SK-N-SH treated with all-trans-retinoic acid at 6 μM for 48 hours (cell line): ENCODE measurements at places on chromosomes 16 and 17.

GRCh38 chr17:69423450-69423849 is 9.0 kb downstream of the MAP2K6 start:
- peak; percentile 68 for ATAC-seq

DNA sequence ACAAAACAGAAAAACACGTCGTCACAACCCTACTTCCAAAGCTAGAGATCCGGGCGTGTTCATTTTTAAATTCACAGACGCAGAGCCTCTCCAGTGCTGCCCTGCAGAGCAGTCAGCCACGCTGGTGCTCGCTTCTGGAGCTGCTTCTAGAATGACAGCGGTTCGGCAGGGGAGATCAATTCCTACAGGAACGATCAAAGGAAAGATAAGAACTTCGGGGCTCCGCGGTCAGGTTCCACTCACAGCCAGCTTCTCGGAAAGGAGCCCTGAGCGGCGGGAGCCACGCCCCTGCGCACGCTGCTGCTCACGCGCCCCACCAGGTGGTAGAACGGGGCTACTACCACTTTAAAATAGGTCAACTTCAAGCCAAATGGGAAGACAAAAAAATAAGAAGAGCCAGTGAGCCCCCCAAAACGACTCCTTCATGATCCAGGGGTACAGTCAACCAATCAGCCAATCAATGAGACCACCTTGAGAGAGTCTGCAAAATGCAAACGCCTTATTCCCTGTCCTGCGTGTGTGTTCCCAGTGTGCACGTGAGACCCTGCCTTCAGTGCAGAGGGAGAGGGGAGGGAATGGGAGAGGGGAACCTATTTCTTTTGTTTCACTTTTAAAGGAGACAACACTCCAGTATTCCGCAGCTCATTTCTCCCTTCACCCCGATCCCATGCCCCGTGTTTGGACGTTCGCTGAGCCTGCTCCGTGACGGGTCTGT is 209.7 kb downstream of the RBFOX3 start:
- peak; percentile 93 for ATAC-seq

DNA sequence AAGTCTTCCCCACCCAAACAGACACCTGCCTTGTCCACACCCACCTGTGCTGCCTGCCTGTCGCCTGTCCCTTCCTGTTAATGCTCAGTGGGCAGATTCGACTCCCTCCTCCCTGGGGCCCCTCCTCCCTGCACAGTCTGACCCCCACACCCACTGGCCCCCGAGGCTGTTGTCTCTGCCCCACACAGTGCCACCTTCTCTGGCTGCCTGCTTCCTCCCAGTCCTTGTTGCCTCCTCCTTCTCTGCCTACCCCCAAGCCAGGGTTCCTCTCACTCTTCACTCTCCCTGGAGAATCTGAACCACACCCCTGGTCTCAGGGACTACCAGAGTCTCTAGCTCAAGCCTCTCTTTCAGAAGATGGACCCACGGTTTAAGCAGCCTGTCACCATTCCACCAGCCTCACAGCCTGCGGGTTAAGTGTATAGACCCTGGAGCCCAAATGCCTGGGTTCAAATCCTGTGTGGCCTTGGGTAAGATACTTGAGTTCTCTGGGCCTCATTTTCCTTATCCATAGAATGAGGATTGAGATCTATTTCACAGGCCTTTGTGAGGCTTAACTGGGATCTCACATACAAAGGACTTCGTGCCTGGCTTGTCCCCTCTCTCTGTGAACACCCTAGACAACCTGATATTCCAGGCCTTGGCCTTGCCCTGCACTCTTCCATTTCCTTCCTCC is 3.8 kb upstream of the ARHGAP23 start:
- ATAC-seq: no peak

DNA sequence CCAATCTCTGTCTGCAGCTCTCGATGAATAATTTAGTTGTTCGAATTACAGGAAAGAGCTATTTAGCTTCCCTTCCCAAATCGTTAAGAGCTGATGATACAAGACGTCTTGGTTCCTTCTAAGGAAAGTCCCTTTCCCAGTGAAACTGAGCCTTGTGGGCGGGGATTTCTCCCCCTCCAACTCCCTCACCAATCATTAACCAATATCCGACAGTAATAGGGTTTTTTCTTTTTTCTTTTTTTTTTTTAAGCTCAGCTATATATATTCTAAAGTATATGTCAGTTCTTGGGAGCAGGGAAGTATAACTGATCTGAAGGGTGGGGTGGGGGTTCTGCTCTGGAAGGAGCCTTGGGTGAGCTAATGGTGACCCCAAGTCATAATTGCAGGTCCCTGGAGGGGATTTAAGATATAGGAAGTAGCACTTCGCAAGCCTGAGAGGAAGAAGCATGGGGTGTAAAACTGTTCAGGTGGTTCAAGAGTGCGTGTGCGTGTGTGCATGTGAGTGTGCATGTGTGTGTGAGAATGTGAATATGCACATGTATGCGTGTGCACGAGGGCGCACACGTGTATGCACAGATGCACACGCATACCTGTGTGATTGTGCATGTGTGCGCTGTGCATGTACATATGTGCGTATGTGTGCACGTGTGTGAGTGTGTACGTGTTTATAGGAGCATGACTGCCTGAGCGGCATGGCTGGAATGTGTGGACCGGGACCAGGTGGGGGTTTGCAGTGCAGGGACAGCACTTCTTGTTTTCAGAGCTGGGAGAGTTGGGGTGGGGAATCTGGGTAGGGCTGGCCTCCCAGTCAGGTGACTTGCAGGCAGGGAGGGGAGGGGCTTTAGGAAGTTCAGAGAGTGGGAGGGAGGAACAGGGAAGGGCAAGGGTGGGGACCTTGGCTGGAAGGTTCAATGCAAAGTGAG is 42.7 kb downstream of the SOCS3 start:
- ATAC-seq: 0 out of 3 replicates have a peak, but pooled peaks have one; percentile 1

GRCh38 chr16:50276801-50277555 is 10.6 kb downstream of the ADCY7 start:
- no peak for ATAC-seq

DNA sequence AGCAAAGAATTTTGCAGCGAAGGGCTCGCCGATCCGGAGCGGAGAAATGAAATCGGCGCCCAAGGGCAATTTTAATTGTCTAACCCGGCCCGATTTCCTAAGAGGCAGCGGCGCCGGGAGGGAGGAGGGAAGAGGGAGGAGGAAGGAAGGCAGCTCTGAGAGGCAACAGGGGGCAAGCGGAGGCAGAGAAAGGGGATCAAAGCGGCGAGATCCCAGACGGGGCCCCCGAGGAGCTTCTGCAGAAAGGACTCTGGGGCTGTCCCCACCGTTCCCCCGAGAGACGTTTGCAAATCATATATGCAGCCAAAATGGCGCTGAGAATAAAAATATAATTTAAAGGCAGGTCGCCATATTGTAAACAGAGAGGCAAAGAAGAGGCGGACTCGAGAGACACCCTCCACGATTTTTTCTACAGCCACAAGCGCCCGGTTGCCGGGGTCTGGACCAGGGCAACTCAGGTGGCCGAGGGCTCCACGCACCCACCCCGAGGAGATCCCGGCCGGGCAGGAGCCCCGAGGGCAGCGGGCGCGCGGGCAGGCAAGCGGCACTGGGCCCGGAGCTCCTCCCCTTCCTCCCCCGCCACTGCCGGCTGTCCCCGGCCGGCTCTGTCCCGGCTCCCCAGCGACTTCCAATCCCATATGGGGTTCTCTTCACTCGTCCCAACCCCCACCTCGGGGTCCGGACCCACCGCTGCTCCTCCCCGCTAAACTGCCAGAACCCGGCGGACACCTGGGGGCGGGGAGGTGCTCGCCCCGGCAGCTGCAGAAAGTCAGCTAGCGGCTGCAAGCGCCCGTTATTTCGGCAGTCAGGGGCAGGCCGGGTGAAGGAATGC is 1.9 kb downstream of the PHF12 start:
- 0 out of 3 replicates have a peak, but pooled peaks have one; percentile 4 for ATAC-seq

DNA sequence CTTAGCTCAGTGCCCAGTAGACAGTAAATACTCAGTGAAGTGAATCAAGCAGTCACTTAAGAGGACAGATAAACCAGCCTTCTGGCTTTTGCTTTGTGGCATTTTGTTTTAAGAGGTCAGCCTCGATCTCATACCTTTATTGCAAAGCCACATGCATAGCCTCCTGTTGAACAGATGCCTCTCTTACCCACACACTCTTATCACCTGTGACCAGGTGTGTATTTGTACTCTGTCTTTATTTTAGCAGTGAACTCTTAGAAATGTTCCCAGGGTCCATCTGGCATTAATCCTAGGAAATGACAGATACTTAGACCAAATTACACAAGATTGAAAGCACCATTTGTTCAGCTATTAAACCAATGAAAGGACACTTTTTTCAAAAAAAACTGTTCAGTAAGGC is 1426.5 kb downstream of the CDH11 start:
- no peak for ATAC-seq

- ATAC-seq: peak; percentile 44; the same call in 2 of the 3 replicates
Observed at GRCh38 chr17:76153640-76154039, 12.6 kb upstream of the FOXJ1 start.

DNA sequence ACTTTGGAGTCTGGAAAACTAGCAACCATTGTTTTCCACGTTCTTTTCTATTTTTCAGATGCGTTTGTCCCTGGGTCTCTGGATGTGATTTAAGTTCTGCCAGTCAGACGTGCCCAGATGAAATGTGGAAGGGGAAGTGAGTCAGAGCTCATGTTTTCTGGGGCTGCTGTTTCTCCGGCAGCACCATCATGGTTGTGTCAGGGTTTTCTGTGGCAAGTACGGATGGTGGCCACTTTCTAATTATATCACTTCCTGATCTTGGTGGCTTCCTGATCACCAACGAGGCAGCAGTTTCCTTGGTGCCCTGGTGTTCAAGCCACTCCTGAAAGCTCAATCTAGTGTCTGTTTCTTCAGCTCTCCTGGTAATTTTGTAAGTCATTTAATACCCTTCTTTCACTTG is 31.4 kb upstream of the PMFBP1 start:
- peak; percentile 71 for ATAC-seq

- ATAC-seq: no peak
Observed at GRCh38 chr16:82892324-82892723, 265.6 kb downstream of the CDH13 start.

DNA sequence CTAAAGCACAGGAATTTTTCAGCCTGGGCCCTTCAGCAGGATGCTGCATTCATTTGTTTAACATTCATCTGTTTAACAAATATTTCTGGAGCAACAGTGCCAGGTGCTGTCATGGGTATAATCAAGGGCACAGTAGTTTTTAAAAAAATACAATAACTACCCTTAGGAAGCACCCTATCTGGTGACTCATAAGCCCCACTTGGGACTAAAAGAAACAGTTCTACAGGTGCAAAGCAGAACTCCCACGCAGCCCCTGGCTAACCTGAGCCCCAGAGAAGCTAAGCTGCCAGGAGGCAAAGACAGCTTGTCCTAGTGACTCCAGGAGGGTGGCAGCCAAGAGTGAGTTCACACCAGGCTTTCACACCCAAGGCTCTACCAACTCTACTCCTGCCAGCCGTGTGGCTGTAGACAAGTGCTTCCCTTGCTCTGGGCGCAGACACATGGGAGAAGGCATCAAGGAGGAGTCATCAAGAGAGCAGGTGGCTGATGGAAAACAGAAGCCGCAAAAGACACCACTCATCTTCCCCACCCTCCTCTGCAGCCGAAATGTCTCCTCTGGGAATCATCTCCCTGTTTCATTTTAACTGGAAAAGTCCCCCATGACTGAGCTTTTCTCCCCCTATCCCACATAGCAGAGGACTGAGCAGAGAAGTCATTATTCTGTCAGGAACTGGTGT is 14.4 kb downstream of the CUEDC1 start:
- peak; percentile 35 for ATAC-seq

- peak; percentile 66 for ATAC-seq
Observed at GRCh38 chr17:35731917-35732805, 722 bp downstream of the RASL10B start.

GRCh38 chr17:42520540-42520951 is 15.5 kb upstream of the NAGLU start:
- ATAC-seq: peak; percentile 4

DNA sequence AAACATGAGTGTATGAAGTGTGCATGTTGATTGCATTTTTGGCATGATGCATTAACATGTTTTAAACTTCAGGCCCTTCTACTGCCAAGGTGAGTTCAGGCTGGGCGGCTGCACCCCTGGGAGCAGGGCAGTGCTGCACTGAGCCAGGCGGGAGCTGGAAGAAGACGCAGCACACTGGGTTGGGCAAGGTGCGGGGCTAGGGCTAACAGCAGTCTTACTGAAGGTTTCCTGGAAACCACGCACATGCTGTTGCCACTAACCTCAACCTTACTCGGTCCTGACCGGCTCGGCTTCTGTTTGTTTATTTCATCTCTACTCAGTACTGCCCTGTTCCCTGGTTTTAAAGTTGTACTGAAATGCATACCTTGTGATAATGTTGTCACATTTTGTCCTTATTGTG is 61.0 kb downstream of the MAP2K4 start:
- ATAC-seq: no peak

- ATAC-seq: no peak
Observed at GRCh38 chr16:49483651-49484450, 110.2 kb downstream of the C16orf78 start.

GRCh38 chr17:56593086-56593645 is 333 bp upstream of the NOG start:
- peak; percentile 62 for ATAC-seq

GRCh38 chr16:22141767-22142166 is 20.5 kb upstream of the SDR42E2 start:
- peak; percentile 81 for ATAC-seq

GRCh38 chr17:65987988-65988387 is 203.9 kb downstream of the CEP112 start:
- ATAC-seq: peak; percentile 47; the same call in 2 of the 3 replicates

DNA sequence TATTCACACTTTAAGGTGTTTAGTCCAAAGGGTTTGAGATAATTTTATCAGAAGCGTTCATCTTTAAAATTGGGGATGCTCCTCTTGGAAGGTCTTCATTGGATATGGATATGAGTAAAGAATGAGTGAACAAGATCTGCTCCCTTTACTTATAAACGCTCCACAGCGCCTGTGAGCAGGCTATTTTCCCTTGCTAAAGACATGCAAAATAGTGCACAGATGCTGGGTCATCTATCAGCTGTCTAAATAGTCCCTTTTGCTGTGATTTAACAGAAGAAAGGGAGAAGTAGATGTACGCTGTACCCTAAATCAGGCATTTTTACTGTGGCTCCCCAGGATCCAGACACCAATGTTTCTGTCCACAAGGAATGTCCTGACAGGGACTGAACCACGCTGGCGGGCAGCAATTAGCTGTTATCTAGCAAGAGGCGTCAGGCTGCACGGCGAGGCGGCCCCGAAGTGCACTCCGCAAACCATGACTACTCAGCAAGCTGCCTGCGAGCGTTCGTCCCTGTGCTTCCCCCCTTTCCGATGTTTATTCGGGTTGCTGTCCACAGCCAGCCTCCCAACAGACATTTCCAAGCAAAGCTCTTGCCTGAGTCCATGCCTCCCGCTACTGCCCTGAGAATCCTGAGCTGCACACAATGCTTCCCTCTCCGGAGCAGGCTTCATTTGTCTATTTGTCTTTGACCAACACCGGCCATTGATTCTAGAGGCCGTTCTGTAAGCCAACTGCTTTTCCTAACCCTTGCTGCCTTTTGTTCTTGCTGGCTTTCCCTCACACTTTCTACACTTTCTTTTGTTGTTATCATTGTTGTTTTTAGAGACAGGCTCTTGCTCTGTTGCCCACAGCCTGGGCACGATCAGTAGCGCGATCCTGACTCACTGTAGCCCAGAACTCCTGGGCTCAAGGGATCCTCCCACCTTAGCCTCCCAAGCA is 55.7 kb upstream of the CNEP1R1 start:
- ATAC-seq: no peak

GRCh38 chr17:56824503-56824902 is 9.2 kb downstream of the C17orf67 start:
- ATAC-seq: no peak
